ENCODE measurements at places on chromosomes 5 and 9.

DNA sequence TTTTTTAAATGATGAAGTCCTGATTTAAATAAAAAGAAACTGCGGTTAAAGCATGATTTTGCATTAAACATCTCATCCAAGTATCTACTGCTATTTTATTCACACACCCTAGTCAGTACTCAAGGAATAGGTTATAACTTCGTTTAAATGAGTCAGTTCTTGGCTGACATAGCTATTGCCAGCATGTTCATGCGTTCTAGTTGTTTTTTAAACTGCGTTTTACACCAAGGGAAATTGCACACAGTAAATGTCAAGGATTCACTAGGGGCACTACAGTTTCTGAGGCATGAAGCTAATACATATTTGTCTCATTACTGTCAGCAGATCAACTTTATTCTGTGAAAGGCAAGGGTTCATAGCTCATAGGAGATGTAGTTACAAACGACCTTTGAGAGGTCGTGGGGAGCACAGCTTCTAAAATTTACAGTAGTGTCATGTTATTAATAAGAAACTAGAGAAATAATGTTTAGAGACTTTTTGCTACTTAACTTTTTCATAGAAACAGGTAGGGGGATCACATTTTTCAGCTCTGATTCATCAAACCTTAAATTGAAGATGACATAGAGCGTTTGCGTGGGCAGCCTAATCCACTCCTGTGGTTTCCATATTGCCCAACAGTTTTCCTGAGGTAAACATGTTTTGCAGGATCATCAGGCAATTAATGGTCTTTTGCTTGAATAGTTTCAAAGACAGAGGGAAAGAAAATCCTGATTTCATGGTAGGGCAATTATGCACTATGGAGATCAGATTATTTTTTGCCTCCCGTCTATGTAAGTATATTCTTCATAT, 2222.7 kb upstream of the WWC1 start:
- DNase-seq = no peak

GRCh38 chr5:173517648-173518047, 98.8 kb downstream of the BOD1 start:
- DNase-seq = peak; percentile 2

DNA sequence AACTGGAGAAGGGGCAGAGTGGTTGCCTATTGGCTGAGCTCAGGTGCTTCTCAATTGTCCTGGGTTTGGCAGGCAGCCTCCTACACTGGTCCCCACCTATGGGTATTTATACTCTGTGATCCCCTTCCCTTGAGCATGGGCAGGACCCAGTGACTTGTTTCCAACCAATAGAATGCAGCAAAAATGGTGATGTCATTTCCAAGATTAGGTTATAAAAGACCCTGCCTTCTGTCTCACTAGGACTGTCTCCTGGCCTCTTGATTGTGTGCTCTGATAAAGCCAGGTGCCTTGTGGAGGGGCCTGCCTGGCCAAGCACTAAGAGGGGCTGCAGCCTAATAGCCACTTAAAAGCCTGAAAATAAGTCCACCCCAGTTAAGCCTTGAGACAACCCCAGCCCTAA, 76.1 kb downstream of the MSX2 start:
- no peak for DNase-seq

- no peak for DNase-seq
Observed at GRCh38 chr9:72396247-72397091, 31.5 kb upstream of the ZFAND5 start.

DNA sequence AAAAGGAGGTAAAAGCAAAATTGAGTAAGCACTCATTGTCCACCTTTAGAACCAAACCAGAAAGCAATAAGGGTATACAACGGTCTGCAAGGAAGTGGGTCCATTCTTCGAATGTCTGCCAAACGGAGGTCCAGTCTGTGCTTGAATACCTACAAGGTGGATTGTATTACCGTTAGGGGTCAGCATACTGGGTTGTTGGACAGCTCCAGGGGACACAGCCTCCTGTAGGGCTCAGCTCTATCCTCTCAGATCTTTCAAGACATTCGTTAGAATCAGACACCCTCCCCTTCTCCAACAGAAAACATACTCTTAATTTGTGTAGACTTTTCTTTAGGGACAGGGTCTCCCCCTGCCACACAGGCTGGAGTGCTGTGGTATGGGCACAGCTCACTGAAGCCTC, 5.5 kb downstream of the ASTN2 start:
- no peak for DNase-seq

DNA sequence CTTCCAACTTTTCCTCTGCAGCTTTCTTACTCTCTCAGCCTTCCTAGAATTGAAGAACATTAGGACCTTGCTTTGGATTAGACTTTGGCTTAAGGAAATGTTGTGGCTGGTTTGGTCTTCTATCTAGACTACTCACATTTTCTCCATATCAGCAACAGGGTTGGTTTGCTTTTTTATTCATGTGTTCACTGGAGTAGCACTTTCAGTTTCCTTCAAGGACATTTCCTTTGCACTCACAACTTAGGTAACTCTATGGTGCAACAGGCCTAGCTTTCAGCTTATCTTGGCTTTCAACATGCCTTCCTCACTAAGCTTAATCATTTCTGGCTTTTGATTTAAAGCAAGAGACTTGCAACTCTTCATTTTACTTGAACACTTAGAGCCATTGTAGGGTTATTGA, 153.1 kb downstream of the CCDC192 start:
- no peak for DNase-seq

GRCh38 chr5:177486256-177486655, 11.1 kb downstream of the PDLIM7 start:
- no peak for DNase-seq

- no peak for DNase-seq
Observed at GRCh38 chr9:16601991-16602390, 268.5 kb downstream of the BNC2 start.

DNA sequence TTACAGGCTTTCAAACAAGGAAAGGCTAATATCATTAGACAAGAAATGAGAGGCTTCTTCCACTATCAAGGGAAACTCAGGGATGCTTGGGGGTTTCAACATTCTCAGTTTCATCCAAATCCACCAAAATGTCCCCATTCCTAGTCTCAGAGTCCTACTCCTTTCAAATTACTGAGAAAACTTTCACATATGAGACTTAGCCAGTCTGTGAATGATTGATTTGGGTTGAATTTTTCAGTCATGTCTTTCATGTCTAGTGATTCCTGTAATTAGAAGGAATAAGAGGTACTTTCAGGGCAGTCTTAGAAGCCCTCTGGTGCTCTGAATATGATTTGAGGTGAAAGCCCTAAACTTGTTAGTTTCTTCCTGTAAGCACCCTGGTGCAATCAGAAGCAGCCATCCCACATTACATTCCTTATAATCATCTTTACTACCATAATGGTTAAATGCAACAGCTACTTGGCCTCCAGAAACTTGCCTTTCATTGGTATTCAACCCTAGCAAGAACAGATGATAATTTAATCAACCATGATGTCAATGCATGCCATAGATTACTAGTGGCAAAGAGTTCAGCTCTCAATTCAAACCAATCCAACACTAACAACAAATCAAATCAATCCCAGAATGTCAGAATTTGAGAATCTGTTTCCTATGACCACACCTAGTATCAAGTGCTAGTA, 50.7 kb upstream of the RIC1 start:
- DNase-seq = no peak

DNA sequence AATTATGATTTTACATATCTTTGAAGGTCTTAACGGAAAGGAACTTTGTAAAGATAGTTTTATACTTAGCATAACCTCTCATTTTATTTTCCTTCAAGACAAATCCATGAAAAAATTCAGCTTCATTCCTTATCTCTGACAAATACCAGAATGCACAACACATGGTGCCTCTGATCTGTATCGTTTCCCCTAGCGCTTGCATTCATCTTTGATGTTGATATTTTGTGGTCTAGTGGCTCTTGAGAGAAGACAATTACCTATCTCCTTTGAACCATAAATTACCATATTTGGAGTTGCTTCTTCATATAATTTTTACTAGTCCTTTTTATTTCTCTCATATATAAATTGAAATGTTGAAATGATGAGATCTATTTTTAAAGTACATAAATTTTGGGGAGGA, 551.3 kb downstream of the PDE4D start:
- DNase-seq = no peak

- DNase-seq = no peak
Observed at GRCh38 chr9:114989600-114990410, 59.4 kb upstream of the TNFSF8 start.

Data from stimulated activated effector memory CD8-positive, alpha-beta T cell treated with anti-CD3 and anti-CD28 coated beads, Interleukin-12 subunit alpha, Interleukin-12 subunit beta, amount 100 ng/mL, for 72 hours (primary cell).